ENCODE measurements at places on chromosomes 12 and 14.

DNA sequence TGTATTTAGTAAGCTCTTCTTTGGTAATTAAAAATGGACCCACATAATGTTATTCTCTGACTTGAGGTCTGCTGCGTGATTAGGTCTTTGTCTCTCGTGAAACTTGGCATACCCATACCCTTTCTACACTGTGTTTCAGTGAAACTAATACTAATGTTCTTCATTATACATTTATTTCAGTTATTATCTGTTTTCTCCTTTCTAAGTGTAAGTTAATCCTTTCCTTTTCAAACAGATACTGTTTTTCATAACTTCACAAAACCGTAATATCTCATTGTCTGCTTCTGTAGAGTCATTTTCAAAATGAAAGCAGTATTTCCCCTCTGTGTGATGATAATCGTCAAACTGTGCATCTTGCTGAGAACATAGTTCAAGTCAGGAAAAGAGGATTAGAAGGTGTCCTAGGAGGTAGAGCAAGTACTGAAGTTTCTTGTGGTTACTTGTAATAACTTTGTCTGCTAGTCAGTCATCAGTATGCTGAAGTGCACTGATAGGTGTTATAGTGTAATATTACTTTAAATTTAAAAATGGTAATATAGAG is 15.9 kb downstream of the PYROXD1 start:
- DNase-seq = no peak

DNA sequence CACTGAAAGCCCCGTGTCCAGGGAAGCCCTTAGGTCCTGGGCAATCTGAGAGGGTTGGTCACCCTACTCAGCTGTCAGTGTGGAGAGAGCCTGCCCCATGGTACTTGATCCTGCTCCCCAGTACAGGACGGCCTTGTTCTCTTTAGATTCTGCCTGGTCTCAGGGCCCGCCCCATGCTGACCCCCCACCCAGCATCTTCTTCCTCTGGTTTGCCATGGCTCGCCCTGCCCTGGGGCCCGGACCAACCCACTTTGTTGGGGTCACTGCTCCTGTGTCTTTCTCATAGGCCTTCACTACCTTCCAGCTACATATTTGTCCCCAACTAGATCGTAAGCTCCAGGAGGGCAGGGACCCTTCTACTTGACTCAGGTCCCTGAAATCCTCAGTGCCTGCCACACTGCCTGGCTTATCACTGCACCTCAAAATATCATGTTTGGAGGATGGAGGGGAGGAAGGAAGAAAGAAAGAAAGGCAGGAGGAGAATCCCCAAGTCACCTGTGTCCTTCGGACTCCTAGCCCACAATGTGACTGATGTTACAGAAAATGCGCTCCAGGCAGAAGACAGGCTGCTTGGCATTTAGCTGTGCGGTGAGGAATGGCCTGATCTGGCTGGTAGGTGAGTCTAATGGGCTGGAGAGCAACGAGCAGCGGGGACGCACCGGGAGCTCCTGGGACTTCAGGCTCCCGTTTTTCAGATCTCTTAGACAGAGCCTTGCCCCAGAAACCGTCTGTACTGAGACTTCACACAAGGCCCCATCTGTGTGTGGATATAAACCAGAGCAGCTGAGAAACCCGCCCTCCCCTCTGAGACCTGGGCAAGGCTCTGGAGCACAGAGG is 66.1 kb downstream of the C14orf132 start:
- no peak for DNase-seq

GRCh38 chr14:80323038-80323665 is 111.8 kb upstream of the DIO2 start:
- DNase-seq = no peak

GRCh38 chr12:67957383-67957782 is 31.9 kb upstream of the IFNG-AS1 start:
- no peak for DNase-seq

Data from stimulated activated CD8-positive, alpha-beta memory T cell treated with anti-CD3 and anti-CD28 coated beads, Interleukin-4, amount 100 ng/mL, for 24 hours (primary cell).